Aortic smooth muscle cell (primary cell): ENCODE measurements at places on chromosomes 5 and 9. TPM values are rescaled to one million over a fixed set of nuclear protein-coding genes. Genes with fewer than 3 reads are reported as not detected.

Gene STPG3
- total RNA-seq = not detected in 2 replicates

Gene NDUFB6
- 58.5 and 64.1 TPM in 2 replicates for total RNA-seq

Gene CCNJL
- 0.40 and 0.68 TPM in 2 replicates for total RNA-seq

Gene DND1
- total RNA-seq = 0.13 and 0.19 TPM in 2 replicates

Gene SPAG8
- 1.7 TPM in 2 replicates for total RNA-seq

Gene SAXO1
- total RNA-seq = under 0.01 TPM in 2 replicates

Gene SGCD
- total RNA-seq = 16.9 and 37.3 TPM in 2 replicates

Gene SLC6A7
- total RNA-seq = 0.06 TPM in 1 of 2 replicates, not detected in the other

Gene CD180
- total RNA-seq = 0.06 TPM in 1 of 2 replicates, not detected in the other

Gene DYNC2I2
- 56.8 and 67.6 TPM in 2 replicates for total RNA-seq

Gene SEMA5A
- 23.9 and 47.5 TPM in 2 replicates for total RNA-seq

Gene SHISAL2B
- total RNA-seq = not detected in 2 replicates

Gene PRKACG
- not detected in 2 replicates for total RNA-seq

Gene CARTPT
- total RNA-seq = not detected in 2 replicates

Gene C5orf58
- total RNA-seq = 0.26 TPM in 1 of 2 replicates, not detected in the other

Gene ADCY2
- under 0.01 TPM in 2 replicates for total RNA-seq

Gene NEUROG1
- not detected in 2 replicates for total RNA-seq

Gene CXCL14
- 0.79 TPM in 1 of 2 replicates, not detected in the other for total RNA-seq

Gene ANKRD34B
- not detected in 2 replicates for total RNA-seq

Gene SLC25A2
- total RNA-seq = 0.13 and 0.31 TPM in 2 replicates

Gene RNF44
- total RNA-seq = 1.2 and 2.0 TPM in 2 replicates

Gene ZNF883
- total RNA-seq = 0.99 and 1.7 TPM in 2 replicates

Gene DOCK2
- 0.13 and 0.31 TPM in 2 replicates for total RNA-seq

Gene FAM221B
- not detected in 2 replicates for total RNA-seq

Gene MVB12B
- total RNA-seq = 1.8 and 2.7 TPM in 2 replicates

Gene PLAC8L1
- 0.25 and 0.40 TPM in 2 replicates for total RNA-seq

Gene PCDHB13
- total RNA-seq = 0.81 and 1.1 TPM in 2 replicates

Gene OTP
- not detected in 2 replicates for total RNA-seq

Gene DBH
- total RNA-seq = not detected in 2 replicates

Gene ZNF366
- under 0.01 and 0.06 TPM in 2 replicates for total RNA-seq

Gene ACOT12
- not detected in 2 replicates for total RNA-seq

Gene FCN1
- not detected in 2 replicates for total RNA-seq

Gene CMYA5
- total RNA-seq = 0.26 and 0.31 TPM in 2 replicates

Gene PCDHGA2
- 1.7 and 2.5 TPM in 2 replicates for total RNA-seq

Gene CYLC2
- not detected in 2 replicates for total RNA-seq

Gene PCDH1
- total RNA-seq = 5.7 and 7.0 TPM in 2 replicates

Gene SAPCD2
- total RNA-seq = 5.1 and 7.7 TPM in 2 replicates
